ENCODE measurements at places on chromosomes 5 and 9.

DNA sequence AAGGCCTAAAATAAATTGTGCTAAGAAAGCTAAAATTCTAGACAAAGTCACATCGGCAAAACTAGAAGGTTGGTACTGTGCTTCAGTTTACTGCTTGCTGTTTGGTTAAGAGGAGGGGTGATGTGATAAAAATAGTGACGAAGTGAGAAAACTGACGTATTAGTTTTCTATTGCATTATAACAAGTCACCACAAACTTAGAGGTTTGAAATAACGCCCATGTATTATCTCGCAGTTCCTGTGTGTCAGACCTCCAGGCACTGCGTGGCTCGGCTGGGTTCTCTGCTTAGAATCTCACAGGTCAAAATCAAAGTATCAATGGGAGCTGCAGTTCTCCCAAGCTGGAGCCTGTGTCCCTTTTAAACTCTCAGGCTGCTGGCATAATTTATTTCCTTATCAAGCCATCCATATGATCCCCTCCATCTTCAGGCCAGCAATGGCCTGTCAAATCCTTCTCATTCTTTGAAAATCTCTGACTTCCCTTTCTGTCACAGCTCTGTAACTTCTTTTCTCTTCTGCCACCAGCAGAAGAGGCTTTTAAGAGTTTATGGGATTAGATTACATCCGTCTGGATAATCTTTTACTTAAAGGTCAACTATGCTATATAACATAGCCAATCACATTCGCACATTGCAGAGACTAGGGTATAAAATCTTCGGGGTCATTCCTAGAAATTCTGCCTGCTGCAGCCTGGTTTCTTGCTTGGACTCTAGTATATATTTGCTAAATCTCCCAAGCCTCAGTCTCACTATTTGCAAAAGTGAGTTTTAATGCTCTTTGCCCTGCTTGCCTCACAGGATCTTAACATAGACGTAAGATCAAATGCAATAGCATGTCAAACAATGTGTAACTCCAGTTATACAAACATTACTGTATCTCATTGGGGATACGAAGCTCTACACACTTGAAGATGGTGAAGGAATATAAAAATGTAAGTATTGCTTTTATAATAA is 104.0 kb upstream of the CDKN2B start:
- DNase-seq = no peak

GRCh38 chr5:97434021-97434420 is 251.0 kb upstream of the RIOK2 start:
- no peak for DNase-seq

DNA sequence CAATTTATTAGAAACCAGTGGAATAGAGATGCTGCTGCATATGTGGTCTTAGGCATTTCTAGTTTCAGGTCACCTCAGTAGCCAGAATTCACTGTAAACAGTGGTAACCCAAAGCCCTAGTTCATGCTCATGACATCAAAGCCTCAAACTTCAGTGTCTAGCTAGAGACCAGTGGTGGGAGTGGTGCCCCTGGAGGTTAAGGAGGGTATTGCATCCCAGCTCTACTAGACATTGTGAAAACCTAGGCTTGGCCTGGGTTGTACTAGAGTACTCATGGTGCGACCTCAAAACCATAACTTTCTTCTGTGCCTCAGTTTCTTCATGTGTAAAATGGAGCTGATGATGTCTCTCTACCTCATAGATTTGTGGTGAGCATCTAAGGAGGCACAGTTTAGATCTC is 18.8 kb downstream of the COL5A1 start:
- no peak for DNase-seq

GRCh38 chr9:24118190-24118589 is 292.1 kb upstream of the ELAVL2 start:
- DNase-seq = no peak

DNA sequence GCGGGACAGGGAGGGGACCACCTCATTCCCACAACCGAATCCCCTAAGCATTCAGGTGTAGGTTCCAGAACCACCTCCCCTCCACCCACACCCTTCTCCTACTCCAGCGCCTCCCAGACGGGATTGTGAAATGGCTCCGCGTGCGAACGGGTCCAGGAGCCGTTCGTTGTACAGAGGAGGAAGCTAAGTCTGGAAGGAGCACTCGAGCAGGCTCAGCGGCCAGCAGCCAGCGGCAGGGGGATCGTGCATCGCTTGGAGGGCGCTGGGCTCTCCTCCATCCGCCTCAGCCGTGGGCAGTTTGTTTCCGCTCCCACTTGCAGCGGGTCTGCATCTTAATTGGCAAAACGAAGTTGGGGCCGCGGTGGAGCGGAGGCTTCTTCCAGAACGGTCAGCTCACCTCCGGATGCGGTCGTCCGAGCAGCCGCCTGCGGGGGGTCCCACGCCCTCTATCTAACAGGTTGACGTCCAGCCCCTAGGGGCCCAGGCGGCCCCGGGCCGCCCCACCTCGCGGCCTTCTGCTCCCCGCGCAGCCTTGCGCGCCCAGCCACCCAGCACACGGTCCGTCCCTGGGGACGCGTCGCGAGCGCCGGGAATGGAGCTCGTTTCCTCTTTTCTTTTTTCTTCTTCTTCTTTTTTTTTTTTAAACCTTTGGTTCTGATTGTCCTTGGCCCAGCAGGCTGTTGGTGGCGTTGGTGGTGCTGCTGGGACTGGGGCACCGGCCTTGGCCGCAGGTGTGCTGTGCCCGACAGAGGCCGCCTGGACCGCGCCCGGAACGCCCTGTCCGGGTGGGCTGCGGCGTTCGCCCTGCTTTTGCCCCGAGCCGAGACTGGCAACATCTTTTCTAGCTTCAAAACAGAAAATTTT is 3.9 kb upstream of the BARX1 start:
- DNase-seq = no peak

GRCh38 chr5:99600952-99601351 is 672.1 kb upstream of the CHD1 start:
- no peak for DNase-seq

GRCh38 chr5:115859378-115859777 is 17.6 kb downstream of the AP3S1 start:
- no peak for DNase-seq

GRCh38 chr9:128479262-128479661 is 23.5 kb downstream of the ODF2 start:
- no peak for DNase-seq

DNA sequence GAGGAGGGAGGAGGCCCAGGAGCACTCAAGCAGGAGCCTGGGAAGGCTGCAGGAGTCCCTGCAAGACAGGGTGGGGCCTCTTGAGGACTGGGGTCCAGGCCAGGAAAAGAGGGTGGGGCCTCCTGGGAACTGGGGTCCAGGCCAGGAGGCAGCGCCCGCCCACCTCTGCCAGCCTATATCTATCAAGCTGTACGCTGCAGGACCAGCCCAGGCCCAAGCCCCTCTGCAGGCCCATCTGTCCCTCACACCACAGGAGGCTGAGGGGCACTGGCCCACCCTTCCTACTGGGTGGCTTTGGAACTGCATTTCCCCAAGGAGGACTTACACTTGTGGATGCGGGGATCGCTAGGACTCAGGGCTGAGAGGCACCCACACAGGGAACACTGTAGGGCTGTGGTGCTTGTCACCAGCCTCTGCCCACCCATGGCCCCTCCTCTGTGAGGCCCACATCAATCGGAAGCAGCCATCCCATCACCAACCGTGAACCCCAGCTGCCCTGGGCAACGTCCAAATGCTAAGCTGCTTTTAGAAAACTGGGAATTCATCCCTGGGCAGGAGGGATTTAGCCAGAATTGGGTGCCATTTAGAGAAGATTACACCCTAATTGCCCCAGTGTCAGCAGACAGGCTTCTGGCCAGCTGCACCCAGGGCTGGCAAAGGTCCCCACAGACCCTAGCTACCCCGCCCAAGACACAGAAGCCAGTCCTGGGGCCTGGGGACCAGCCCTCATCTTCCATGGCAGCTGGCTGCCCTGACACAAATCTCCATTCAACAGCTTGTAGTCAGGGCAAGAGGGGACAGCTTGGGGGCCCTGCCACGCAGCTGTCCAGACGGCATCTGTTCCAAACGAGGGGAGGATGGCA is 15.3 kb downstream of the BICD2 start:
- no peak for DNase-seq

Data from activated naive CD4-positive, alpha-beta T cell (primary cell).